ENCODE measurements at places on chromosomes 3 and 15.

DNA sequence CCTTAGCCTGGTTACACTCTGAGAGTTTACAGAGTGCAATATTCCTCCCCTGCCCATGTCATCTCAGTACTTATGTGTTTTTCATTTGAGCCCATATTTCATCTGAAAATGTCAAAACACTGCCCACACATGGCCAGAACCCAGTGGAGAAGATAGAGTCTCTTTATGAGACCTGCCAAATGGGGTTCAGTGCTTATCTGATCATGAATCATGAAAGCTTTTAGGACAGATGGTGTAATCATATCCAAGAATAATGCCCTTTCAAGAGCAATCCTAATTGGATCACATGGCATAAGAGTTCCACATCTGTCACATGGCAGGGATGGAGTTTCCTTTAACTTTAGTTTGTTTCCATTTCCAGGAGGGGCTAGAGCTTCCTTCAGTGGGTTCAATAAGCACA is 77.2 kb upstream of the AGBL1 start:
- no peak for DNase-seq

GRCh38 chr15:77818484-77819047 is 185.9 kb upstream of the LINGO1 start:
- DNase-seq = no peak

- DNase-seq = no peak
These were observed 97.2 kb downstream of the CLDN1 start for GRCh38 chr3:190224863-190225692.

DNA sequence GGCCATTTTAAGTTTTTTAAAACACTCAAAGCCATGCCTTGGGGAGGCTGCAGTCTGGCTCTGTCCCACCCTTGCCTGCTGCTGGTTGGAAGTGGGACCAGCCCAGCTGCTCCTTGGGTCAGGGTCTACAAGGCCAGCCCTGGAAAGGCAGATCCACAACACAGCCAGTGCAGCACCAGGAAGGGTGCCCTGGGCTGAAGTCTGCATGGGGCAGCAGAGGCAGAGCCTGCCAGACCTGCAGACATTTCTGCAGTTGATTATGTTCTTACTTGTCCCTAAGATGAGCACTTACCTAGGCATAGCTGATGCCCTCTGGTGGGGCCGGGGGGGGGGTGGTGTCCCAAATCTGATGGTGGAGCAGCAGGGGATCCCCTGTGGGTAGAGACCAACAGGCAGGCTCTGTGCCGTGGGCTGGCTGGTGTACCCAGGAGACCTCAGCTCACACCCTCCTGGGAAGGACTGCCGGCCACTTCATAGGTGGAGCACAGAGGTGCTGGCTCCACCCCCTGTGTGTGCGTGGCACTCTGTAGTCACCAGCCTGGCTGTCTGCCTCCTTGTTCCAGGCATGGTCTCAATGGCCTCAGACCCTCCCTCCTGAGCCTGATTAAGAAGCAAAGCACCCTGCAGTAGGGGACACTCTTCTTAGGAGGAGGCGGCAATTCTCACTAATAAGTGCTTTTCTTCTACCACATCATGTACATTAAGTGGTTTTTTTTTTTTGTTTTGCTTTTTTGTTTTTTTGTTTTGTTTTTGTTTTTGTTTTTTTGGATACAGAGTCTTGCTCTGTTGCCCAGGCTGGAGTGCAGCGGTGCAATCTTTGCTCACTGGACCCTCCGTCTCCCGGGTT is 97.4 kb upstream of the KLF13 start:
- DNase-seq = no peak

GRCh38 chr3:136602818-136603217 is 149.4 kb downstream of the STAG1 start:
- DNase-seq = no peak

GRCh38 chr3:100782348-100782747 is 73.1 kb downstream of the TFG start:
- DNase-seq = no peak

DNA sequence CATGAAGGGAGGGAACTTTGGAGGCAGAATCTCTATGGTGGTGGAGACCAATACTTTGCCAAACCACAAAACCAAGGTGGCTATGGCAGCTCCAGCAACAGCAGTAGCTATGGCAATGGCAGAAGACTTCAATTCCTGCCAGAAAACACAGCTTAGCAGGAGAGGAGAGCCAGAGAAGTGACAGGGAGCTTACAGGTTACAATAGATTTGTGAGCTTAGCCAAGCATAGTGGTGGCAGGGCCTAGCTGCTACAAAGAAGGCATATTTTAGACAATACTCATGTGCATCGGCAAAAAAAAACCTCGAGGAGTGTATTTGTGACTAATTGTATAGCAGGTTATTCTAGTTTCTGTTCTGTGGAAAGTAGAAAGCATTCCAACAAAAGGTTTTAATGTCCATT is 6.4 kb upstream of the CSTA start:
- DNase-seq = no peak

DNA sequence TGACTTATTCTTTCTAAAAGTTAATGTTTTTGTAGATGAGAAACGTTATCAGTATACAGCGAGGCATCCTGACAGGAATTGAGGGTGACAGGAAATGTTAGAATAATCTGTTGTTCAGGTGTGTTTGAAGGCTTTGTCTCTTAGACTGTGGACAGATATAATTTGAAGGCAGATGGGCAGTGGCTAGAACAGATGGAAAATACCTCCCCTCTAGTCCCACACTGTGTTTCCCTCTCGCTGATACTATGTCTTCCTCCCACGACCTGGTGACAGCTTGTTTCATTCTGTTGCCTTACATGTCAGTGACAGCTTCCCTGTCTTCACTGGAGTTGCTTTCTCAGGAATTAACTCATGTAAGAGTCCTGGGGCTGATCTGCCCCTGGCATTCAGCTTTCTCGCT is 125.3 kb downstream of the MYRIP start:
- DNase-seq = no peak

DNA sequence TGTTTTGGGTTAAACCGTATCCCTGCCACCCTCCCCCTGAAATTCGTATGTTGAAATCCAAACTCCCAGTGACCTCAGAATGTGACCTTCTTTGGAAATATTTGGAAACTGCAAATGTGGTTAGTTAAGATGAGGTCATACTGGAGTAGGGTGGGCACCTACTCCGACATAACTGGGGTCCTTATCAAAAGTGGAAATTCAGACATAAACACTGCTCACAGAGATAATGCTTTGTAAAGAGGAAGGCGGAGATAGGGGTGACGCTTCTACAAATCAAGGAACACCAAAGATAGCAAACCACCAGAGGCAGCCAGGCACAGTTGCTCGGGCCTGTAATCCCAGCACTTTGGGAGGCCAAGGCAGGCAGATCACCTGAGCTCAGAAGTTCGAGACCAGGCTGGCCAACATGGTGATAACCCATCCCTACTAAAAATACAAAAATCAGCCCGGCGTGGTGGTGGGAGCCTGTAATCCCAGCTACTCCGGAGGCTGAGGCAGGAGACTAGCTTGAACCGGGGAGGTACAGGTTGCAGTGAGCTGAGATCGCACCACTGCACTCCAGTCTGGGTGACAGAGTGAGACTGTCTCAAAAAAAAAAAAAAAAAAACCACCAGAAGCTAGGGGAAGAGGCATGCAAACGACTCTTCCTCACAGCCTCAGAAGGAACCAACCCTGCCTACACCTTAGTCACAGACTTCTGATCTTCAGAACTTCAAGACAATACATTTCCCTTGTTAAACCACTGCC is 51.1 kb upstream of the CHD2 start:
- no peak for DNase-seq

DNA sequence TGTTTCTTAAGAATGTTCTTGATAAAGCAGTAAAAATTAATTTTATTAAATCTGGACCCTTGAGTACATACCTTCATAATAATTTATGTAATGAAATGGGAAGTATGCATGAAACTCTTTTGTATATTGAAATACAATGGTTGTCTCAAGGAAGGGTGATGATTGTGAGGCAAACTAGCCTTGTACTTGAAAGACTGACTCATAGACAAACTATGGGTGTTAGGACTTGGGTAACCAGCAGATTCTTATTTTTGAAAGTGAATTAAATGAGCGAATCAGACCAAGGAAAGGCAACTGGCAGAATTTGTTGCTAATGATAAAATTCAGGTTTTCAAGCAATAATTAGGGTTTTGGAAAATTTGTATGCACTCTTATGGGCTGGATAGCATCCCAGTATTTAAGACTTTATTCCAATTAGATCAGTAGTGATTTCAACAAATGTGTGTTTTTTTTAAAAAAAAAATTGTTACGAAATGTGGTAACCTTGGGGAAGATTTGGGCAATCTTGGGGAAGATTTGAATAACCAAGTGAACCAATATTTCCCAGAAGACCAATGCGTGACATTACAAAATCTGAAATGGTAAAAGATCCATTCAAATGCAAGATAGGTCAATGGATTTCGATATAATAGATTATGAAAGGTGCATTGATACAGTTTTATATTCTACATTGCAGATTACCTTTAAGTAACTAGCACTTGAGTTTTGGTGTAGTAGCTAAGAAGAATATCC is 42.0 kb downstream of the ATP2C1 start:
- peak; percentile 70 for DNase-seq

DNA sequence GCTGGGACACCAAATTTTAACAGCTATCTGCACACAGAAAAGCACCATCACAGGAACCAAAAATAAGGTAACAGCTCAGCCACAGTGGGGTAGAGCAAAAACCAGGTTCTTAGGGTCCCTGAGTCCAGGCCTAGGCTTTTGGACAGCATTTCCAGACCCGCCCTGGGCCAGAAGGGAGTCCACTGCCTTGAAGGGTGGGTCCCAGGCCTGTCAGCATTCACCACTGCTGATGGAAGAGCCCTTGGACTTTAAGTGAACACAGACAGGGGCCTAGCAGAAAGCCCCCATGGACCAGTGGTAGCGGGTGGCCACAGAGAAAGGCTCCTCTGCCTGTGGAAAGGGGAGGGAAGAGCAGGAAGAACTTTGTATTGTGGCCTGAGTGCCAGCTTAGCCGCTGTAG is 56.4 kb downstream of the PLCH1 start:
- no peak for DNase-seq

DNA sequence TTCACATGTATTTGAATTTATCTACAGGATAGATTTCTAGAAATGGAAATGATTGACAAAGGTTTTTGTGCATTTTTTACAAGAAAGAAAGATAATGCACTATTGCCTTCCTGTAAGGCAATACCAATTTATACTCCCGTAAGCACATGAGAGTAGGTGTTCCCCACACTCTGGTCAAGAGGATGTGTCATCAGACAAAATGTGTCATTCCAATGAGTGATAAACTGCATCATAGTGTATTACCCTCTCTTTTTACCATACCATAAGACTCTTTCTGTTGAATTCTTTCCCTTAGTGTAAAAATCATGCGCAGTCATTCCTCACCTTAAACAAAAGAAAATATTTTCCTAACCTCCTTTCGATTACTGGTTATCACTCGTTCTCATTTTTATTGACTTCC is 251.0 kb downstream of the ROBO1 start:
- no peak for DNase-seq

- no peak for DNase-seq
These were observed 2.2 kb upstream of the LTF start for GRCh38 chr3:46466871-46467403.

- peak; percentile 86 for DNase-seq
These were observed 72.7 kb downstream of the FBLN2 start for GRCh38 chr3:13621381-13622221.

GRCh38 chr15:49082960-49083359 is 36.7 kb upstream of the SECISBP2L start:
- peak; percentile 66 for DNase-seq

DNA sequence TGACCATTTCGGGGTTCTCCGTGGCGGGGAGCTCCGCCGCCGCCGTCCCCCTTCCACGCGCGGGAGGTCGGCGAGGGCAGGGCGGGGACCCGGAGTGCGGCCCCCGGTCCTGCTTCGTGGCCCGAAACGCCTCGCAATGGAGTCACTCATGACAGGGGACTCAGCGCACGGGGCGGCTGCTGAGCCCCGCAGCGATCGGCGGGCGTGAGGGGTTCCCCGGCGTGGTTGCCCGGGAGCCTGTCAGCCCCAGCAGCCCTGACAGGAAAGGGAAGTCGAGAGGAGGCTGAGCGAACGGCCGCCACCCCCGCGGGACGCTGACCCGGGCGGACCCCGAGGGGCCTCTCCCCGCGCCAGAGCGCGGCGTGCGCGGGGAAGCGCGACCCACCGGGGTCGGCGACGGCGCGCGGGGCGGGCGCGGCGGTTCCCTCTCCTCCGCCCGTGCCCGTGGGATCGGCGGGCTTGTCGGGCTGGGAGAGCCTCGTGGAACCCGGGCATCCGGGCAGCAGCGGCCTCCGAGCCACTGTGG is 564 bp upstream of the PIGZ start:
- peak; percentile 90 for DNase-seq

GRCh38 chr3:55716611-55717225 is 229.6 kb upstream of the WNT5A start:
- DNase-seq = no peak

DNA sequence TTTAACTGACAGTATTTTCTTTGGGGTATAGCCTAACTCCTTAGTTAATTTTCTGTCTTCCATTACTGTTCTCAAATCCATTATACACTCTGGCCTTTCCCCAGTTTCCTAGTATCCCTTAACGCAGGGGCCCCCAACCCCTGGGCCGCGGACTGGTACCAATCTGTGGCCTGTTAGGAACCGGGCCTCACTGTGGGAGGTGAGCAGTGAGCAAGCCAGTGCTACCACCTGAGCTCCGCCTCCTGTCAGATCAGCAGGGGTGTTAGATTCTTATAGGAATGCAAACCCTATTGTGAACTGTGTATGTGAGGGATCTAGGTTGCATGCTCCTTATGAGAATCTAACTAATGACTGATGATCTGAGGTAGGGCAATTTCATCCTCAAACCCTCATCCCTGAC is 75.1 kb downstream of the DOCK3 start:
- DNase-seq = no peak

- no peak for DNase-seq
These were observed 33.9 kb downstream of the RPN1 start for GRCh38 chr3:128616516-128617269.

GRCh38 chr15:70061696-70062270 is 35.9 kb downstream of the TLE3 start:
- DNase-seq = peak; percentile 68

GRCh38 chr3:43692085-43692855 is 1.5 kb downstream of the ABHD5 start:
- DNase-seq = no peak

GRCh38 chr3:61668317-61668864 is 107.0 kb downstream of the PTPRG start:
- DNase-seq = no peak

DNA sequence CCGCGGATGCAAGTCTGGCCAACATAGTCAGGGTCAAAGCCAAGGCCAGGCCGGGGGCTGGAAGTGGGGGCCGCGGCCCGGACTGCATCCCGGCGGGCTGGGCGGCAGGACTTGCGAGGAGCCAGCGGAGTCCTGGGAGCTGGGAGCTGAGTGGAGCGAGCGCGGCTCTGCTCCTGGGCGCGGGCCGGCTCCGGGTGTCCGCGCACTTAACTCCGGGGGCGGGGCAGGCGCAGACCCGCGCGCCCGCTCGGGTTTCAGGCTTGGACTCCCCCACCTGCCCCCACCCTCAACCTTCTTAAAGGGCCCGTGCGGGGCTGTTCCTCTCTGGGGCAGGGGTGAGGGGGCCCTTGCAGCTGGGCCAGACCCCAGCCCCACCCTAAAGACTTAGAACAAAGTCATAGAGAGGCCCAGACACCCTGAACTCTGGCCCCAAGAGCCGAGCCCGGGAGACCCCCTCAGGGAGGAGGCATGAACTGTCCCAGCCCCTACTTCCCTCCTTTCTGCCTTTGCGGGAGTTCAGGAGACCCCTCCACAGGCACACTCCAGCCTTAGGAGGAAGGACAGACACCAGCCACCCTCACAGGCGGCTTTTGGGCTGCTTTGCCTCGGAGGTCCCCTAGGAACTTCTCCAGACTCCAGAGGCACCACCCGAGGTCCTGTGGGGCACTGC is at the start of gene CSPG4:
TSS of gene CSPG4 (minus strand) at position 181 of the 670 bp plus-strand sequence. CDS start at position 88, 93 bp downstream.
- peak; percentile 97 for DNase-seq
